ENCODE measurements at places on chromosomes 1 and 21.

DNA sequence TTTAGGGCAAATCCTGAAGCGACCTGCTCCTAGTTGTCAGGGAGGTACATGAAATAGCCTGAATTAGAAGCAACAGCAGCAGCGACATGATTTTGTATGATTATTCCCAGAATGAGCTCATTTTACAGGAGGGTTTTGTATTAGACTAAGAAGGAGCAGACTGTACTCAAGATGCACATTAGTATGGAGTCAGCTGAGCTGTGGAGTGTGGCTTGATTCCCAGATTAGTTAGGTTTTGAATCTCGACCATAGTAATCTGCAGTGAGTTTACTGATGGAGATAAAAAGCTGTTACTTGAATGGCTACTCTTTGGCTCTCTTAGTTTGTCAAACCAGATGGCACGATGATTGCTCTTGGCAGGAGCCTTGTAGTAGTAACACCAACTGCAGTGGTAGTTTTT, 143.1 kb downstream of the PHTF1 start:
- no peak for DNase-seq

DNA sequence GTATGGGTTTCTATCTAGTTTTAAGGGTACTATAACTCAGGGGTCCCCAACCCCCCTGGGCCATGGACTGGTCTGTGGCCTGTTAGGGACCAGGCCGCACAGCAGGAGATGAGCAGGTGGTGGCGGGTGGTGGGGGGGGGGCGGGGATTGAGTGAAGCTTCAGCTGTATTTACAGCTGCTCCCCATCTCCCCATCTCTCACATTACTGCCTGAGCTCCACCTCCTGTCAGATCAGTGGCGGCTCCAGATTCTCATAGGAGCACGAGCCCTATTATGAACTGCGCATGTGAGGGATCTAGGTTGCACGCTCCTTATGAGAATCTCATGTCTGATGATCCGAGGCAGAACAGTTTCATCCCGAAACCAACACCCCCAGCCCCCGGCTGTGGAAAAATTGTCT, 95.1 kb upstream of the SLC45A1 start:
- no peak for DNase-seq

DNA sequence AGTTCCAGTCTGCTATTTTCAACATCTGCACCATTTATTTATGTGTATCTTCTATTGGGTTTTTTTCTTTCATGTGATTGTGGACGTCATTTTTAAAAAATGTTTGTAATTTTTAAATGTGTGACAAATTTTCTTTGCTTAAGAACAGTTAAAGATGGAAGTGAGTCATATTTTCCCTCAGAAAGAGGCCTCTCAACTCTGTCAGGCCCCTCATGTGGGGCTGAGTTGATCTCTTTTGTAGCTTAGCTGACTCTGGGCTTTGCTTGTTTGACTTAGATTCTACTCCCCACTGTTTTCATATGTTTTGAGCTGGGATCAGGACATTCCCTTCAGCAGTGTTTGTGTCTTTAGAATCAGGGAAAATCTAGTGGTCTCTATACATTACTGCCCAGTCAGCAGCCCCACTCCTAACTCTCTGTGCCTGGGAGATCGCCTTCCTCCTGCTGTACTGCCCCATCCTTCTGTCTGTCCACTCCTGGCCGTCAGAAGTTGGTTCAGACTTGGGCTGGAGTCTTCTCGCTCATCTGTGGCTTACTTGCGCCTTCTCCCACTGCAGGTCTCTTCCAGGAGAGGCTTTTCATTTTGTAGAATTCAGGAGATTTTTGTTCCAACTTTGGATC, 137.4 kb downstream of the DYRK1A start:
- DNase-seq, result no peak

DNA sequence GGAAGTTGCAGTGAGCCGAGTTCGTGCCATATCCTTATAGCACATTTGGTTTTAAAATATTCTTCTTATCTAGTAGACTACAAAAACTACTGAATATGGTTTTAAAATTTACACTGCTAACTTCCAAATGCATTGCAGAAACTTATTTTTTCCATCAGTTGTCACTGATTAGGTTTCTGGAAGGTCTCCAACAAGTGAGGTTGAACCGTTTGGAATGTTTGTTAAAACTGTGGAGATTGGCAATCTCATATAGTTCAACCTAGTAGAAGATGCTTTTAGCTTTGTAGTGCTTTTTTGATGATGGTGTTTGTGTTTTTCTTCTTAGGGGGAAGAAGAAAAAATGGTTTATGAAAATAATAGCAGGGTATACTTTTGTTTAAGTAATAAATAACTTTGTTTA, 12.9 kb downstream of the CENPF start:
- no peak for DNase-seq

DNA sequence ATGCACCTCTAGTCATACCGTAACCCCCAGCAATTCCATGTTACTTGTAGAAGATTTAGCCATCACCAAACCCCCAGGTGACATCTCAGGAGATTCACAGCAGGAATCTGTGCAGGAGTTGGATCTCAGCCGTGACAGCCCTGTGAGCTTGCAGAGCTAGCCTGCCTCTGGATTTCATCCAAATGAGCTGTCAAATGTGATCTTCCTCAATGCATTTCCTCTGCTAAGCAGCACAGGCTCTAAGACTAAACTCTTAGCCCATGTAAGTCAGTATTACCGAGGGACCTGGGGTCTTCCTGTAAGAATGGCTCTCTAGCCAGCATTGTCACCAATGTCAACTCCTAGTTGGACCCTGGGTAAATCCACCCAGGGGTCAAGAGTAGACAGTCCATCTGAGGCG, 41.7 kb downstream of the UMODL1 start:
- DNase-seq, result no peak

DNA sequence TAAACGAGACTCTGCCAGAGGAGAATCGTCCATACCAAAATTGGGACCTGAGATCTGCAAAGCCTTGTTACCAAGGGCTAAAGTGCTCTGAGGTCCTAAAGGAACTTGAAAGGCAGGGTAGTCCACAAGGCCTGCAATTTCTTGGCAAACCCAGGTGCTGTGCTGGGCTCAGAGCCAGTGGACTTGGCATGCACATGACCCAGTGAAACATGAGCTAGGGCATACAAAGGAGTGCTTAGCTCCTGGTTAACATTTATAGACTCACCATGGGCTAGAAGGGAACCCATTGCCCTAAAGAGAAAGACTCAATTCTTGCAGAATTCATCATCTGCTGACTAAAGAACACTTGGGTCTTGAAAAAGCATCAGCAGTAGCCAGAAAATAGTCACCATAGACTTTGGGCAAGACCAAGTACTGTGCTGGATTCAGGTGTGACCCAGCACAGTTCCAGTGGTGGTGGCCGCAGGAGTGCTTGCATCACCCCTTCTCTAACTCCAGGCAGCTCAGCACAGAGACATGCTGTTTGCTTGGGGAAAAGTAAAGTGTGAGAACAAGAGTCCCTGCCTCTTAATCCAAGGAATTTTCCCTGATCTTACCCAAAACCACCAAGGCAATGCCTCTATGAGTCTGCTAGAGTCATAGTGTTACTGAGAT, 1069.4 kb upstream of the ADGRL2 start:
- DNase-seq, result no peak

GRCh38 chr1:184905601-184906322, 68.5 kb downstream of the NIBAN1 start:
- DNase-seq, result no peak

- DNase-seq, result no peak
Measured at GRCh38 chr1:156064615-156065014, 3.7 kb downstream of the RAB25 start.

- no peak for DNase-seq
Measured at GRCh38 chr21:33824156-33824941, 91.3 kb downstream of the ATP5PO start.

- no peak for DNase-seq
Measured at GRCh38 chr21:41727784-41728763, 38.8 kb downstream of the RIPK4 start.

GRCh38 chr1:111967067-111967690, 22.3 kb downstream of the KCND3 start:
- no peak for DNase-seq

DNA sequence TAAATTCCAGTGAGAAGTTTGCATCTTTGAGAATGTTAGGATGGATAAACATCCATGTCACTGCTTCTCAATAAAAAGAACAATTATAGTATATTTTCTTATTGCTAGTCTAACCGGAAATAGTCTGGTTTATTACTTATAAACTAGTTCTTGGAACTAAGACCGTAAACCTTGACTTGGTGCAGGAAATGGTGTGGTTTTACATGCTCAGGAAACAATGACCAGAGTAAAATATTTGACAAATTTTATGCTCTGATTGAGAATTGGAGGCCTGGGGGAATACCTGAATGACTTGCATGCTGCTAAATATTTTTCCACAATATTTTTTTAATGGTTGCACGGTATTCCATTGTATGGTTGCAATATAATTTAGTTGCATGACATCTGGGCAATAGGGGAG, 76.3 kb downstream of the XCL2 start:
- DNase-seq, result no peak

DNA sequence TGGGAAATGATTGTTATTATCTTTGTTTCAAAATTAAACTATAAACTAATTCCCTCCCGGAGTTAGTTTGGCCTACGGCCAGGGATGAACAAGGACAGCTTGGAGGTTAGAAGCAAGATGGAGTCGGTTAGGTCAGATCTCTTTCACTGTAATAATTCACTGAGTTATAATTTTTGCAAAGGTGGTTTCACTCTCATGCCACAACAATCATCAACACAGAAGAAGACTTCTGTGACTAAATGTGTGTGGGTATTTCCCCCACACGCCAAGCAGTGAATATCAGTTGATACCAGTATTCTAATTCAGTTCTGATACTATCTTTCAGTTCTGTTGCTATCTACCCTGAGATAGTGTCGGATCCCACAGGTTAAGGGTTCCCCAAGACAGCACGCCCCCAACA, 215.1 kb downstream of the S1PR1 start:
- no peak for DNase-seq

- no peak for DNase-seq
Measured at GRCh38 chr1:4079815-4080214, 179.7 kb upstream of the C1orf174 start.

- no peak for DNase-seq
Measured at GRCh38 chr1:172851856-172852255, 193.0 kb downstream of the FASLG start.

- DNase-seq, result peak; percentile 68
Measured at GRCh38 chr1:206912445-206913095, 9.2 kb downstream of the FCMR start.

- DNase-seq, result no peak
Measured at GRCh38 chr1:11421443-11421842, 57.5 kb upstream of the DISP3 start.

GRCh38 chr1:115946116-115946515, 30.2 kb upstream of the SLC22A15 start:
- DNase-seq, result no peak

GRCh38 chr1:235072096-235072495, 56.5 kb downstream of the TOMM20 start:
- DNase-seq, result no peak

- DNase-seq, result no peak
Measured at GRCh38 chr1:66274634-66275033, 259.3 kb upstream of the SGIP1 start.

DNA sequence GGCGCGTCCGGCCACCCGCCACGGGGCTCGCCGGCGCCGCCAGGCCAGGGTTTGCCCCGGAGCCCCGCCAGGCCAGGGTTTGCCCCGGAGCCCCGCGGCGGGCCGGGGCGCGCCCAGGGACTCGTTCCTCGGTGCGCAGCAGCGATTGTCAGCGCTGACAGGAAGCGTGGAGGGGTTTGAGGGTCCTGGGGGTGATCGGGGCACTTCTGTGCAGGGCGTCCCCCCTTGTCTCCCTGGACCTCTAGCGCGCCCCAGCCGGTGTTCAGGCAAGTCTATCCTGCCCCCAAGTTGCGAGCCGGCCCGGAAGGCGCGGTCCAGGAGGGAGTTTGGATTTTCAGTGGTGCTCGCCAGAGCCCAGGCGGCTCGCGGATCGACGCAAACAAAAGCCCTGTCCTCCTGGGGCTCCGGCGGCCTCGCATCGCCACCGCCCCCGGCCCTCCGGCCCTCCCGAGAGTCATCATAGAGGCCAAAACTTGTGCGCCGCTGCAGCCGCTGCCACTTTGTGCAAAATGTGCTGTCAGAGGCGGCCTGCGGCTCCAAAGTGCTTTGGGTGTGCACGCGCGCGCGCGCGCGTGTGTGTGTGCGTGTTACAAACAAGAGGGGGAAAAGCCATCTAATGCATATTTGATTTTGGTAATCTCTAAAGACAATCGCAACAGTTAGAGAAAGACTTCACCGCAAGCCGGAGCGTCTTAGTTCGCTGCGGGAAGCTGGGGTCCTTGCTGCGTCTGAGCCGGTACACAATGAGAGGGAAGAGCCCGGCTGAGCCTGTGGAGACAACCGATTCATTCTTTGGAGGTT, 1.0 kb downstream of the ROR1 start:
- DNase-seq, result no peak

All from thymus (tissue), 14 donors.